ENCODE measurements at places on chromosomes 13 and 19.

DNA sequence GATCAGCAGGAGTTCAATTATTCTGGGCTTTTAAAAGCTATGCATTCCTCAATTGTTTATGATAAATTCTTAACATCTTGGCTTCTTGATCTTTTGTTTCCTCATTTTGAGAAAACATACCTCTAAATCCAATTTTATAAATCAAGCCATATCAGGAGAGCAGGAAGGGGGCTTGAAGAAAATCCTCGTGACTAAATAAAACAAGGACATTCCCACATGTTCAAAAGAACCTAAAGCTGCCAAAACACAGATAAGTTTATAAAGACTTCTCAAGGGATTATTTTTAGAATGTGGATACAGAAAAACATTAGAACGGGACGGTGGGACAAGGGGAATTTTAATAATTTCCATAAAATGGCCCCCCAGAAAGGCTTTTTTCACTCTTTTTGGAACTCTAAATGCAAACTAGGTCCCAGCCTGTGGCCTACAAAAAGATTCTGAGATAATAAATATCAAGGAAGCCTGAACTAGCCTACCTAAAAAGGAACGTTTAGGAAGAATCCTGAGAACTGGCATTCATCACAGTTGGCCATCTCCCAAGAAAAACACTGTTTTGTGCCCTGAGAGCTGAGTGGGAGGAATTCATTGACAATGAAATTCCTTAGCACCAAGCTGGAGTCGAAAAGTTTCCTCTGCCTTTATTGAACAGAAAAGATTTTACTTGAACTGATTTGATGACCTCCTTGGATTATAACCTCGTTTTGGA lies 30.1 kb downstream of the ZAR1L start:
- no peak for DNase-seq

DNA sequence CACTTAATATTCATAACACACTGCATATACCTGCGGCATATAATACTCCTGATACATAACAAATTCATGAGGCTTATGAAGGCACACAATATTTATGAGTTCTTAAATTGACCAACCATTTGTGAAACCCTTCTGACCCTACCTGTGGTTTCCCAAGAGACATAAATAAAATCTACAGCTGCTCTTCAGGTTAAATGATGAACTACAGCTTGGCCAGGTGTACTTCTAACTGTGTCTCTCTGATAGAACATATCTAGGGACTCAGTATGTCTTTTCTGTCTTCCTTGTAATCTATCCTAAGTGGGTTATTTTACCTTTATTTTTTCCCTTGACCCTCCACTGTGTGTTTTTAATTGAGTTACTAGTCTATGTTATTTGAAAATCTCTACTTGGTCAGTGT lies 189.9 kb upstream of the UFM1 start:
- DNase-seq: no peak

DNA sequence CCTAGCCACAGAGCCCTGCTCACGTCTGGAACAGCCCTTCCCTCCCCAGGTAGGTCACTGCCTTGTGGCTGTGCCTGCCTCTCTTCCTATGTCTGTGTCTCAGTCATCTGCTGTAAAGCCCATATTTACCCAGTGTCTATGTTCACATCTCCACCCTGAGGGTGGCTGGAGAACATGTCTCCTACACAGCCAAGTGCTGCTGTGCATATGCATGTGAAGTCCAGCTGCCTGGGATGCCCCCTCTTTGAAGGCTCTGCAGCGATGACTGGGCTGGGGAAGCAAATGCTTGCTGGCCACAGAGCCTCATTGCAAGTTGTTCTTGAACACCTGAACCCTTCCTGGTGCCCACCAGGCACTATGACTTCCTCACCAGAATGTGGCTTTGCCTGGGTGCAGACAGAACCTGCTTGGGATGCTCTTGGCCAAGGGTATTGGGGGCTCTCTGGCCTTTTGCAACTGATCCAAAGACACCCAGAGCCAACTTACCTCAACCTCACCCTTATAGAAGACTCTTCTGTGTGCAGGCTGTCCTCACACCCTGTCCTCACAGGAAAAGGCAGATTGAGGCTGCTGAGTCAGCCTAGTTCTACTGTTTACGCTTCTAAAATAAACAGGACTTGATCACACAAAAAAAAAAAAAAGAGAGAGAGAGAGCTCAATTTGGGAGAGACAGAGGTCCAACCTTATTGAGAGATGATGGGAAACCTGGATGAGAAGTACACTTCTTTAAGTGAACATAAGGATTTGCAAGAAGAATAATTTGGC lies 26.5 kb downstream of the MRPL57 start:
- no peak for DNase-seq

DNA sequence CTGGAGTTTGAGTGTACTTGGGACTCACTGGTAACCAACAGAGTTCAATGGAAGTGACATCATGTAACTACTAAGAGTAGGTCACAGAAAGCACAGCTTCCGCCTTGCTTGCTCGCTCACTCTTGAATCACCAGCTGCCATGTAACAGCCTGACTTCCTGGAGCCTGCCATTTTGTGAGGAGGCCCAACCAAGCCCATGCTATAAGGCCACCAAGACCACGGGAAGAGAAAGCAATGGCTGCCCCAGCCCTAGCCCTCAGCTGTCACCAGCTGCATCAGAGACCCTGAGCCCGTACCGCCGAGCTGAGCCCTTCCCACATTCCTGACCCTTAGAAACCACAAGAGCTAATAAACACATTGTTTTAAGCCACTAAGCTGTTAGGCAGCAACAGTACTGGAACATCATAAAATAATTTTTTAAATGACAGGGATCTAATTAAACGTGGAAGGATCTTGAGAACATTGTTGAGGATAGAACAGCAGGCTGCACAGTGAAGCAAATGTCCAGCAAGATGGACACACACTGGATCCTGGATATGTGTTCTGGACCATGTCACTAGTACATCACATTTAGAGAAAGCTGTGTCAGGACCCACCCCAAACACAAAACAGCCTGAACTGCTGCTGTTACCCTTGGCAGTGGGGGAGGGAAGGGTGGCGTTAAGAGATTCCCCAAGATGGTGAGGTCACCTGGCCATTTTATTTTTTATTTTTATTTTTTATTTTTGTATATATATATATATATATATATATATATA lies 21.7 kb upstream of the LDLR start:
- no peak for DNase-seq

DNA sequence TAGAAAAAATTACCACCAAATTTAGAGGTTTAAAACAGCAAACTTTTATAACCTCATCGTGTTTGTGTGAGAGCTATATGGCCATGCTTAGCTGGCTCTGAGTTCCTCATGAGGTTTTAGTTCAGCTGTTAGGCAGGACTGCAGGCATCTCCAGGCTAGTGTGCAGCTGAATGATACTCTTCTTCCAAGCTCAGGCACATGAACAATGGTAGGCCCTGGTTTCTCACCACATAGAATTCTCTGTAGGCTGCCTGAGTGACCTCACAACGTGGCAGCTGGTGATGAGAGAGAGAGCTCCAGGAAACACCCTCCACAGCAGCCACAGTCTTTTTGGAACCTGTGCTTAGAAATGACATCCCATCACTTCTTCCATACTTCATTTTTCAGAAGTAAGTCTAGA lies 540.6 kb upstream of the MIR17HG start:
- no peak for DNase-seq

GRCh38 chr13:22789027-22789593 lies 391.7 kb upstream of the SGCG start:
- DNase-seq: no peak

GRCh38 chr19:35713904-35714495 lies 3.8 kb upstream of the KMT2B start:
- peak; percentile 19 for DNase-seq

DNA sequence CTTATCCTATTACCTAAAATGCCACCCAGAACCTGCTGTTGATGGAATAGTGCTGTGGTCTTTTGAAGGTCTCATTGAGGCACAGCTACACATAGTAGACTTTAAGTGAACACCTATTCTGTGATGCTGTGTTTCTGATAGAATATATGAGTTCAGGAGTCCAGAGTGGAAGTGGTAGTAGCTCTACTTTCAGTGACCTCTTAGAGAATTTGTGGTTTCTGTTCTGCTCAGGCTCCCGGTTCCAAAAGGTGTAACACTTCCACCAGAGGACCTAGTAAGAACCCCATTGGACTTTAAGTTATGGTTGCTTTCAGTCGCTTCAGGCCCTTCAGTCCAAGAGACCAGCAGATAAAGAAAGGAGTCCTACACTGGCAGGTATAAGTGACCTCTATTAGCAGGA lies 11.4 kb upstream of the MYCBP2 start:
- no peak for DNase-seq
